ENCODE measurements at places on chromosomes 1 and 21.

DNA sequence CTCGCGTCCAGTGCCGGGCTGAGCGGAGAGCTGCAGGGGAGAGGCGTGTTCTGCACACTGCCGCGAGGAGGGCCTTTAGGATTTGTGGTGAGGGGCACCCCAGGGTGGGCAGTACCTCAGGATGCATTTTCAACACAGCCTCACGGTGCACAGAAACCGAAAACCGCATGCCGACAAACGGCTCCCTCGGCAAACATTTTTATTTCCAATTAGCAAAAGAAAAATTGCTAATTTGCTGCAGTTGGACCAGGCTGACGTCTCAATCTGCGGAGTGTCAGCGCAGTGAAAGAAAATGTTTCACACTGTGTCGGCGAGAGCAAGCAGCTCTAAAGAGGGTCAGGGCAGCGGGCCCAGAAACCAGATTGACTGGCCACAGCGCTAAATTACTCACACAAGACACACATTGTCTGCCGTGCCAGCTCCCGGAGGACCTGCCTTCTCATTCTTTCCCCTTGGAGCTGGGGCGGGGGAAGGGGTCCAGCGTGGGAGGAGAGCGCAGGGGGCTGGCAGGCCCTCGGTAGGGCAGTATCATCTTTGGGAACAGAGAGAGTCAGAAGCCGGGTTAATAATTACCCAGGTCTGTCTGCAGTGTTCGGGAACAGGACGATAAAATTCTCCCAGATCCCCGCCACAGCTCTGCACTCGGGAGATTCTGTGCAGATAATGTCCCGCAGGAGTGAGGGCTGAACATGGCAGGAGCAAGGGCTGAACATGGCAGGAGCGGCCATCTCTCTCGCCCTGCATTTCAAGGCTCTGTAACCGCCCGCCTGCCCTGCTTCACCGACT lies 150.2 kb downstream of the PRDM16 start:
- no peak for DNase-seq

- DNase-seq: no peak
Observed at GRCh38 chr1:147243228-147243685, 773 bp downstream of the CHD1L start.

GRCh38 chr1:54054438-54054749 lies 986 bp downstream of the TCEANC2 start:
- no peak for DNase-seq

- no peak for DNase-seq
Observed at GRCh38 chr1:59177756-59178155, 119.1 kb upstream of the FGGY start.

- DNase-seq: no peak
Observed at GRCh38 chr1:63859480-63860275, 85.9 kb downstream of the ROR1 start.

DNA sequence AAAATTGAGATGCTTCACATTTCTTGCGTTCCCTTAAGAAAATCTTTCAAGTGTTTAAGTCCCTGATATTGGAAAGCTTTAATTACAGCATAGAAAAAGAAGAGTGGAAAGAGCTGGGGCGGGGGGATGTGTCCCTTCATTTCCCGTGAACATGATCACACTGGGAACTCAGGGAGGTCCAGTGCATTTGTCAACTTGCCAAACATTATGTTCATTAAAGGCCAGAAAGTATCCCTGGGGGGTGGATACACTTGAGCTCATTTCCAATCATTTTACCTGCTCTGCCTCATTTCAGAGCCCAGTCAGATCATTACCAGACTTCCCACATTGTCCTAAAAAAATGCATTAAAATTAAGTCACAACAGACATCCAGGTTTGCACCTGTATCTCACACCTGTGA lies 123.6 kb upstream of the KCNJ15 start:
- no peak for DNase-seq

- no peak for DNase-seq
Observed at GRCh38 chr1:5907966-5908365, 84.3 kb downstream of the NPHP4 start.

- DNase-seq: no peak
Observed at GRCh38 chr1:165235155-165235776, 121.2 kb downstream of the LMX1A start.

GRCh38 chr1:210143465-210144062 lies 89.0 kb upstream of the SERTAD4 start:
- no peak for DNase-seq

DNA sequence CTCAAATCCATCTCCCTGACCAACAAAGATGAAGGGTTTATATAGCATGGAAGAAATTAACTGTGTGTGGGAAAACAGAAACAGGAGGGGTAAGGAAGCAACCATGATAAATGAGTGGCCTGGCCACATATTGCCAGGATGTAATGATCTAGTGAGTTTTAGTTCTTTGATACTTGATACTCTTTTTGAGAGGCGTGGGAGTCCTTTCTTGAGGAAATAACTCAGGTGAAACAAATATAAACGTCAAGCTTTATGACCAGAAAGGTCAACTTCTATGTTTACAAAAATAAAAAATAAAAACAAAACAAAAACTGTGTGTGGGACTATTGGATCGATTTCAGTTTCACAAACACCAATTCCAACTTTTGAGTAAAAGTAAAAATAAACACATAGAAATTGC lies 860.8 kb upstream of the B3GALT2 start:
- no peak for DNase-seq

- no peak for DNase-seq
Observed at GRCh38 chr1:111768023-111768422, 12.3 kb downstream of the DDX20 start.

DNA sequence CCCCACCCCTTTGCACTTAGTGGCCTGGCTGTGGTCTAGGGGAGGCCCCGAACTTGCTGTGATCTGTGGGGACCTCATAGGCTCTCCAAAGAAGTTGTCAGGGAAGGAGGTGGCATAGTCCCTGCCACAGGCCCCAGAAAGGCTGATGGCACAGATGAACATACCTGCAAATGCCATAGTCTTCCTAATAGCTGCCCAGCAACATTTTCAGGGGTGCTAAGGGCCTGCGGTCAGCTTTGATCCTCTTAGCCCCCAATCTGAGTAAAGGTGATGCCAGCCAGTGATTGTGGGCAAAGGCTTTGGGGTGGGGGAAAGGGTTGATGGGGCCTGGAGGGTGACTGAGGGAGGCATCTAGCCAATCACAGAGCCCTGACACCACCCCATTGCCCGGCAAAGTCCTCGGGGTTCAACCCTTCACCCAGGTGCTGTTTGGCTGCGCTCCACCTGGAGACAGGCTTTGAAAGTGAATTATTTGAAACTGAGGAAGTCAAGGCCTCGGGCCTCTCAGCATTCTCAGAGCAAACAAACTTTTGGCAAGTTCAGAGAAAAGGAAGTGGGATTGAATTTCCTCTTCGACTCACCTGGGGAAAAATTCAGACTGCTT lies 35.8 kb downstream of the PAX7 start:
- DNase-seq: no peak

DNA sequence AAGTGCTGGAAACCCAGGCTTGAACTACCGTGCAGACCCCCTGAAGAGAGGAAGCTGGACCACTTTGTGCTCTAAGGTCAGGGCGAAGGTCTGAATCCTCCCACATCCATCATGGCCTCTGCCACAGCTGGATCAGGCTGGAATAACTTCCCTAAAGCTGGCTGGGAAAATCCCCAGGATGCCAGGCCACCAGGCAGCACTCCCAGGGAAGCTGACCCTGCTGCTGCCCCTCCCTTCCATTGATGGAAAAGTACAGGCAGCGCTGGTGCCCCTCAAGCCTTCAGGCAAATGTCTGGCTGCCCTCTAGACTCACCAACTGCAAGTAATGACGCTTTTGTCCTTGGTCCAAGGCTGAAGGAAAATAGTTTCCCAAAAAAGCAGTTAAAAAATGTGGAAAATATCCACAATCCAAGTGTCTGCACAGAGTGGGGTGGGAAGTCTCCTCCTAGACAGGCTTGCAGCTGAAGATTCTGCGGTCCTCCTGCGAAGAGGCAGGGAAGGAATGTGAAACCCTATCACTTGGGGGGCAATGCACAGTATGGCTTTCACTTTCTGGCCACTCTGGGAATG lies 39.9 kb upstream of the TSPAN2 start:
- DNase-seq: no peak

GRCh38 chr21:38346286-38346685 lies 89.5 kb downstream of the KCNJ15 start:
- no peak for DNase-seq

All from activated T-helper 2 cell treated with anti-CD3 and anti-CD28 coated beads, Interferon-gamma antibody, Interleukin-2, Interleukin-4, amounts not matched to agents 10 μg/mL and 5 μg/mL and 100 μg/mL, durations not matched to agents 14 hours and 24 hours and 36 hours (primary cell).